ENCODE measurements at places on chromosomes 2 and 18.

DNA sequence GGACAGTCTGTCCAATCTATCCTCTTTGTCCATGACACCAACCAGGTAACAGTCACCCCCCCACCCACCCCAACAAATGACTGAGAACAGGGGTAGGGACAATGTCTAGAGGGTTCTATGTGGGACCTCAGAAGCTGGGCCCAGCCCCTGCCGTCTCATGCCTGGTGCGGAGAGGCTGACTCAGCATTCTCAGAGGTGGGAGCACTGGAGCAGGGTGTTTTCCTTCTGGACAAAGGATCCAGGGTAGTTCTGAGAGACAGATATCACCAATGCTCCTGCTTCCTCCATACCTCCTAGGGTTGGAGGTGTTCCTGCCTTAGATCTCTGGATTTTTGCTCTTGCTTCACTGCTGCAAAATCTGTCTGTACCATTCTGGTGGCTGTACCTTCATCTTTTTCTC is 33.9 kb upstream of the SP100 start:
- DNase-seq: no peak

DNA sequence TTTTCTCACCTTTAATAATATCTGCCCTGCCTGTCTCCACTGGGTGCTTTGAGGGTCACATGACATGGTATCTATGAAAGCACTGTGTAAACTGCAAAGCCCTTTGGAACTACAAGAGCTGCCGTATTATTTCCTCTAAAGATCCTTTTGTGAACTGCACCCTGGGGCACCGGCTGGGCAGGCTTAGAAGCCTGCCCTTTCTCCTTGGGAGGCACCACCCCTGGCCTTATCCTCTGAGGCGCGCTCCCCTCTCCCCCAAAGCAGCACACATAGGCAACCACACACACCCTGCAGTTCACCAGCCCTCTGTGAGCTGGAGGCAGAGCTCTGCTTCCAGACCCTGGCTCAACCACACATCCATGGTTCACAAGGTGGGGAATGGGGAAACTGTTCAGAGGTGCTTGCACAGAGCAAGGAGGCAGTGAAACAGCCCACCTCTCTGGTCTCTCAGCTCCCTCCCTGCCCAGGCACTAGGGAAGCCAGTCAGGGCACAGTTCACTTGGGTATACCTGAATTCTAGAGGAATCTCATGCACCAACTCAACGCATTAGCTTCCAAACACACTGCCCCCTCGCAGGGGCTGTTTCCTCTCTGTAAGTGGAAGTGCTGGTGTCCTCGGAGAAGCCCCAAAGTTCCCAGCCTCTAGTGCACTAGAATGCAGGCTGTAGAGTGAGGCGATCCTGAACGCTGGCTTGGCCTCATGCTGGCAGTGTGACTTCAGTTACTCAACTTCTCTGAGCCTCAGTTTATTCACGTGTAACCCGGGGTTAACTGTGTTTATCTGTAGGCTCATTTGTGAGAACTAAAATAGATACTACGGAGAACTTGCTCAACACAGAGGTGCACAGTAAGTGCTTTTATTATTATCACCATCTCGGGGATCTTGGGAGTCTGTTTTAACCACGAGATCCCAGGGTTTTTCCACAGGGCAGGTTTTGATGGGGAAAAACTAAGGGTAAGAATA is 11.0 kb downstream of the SIGLEC15 start:
- DNase-seq: no peak

DNA sequence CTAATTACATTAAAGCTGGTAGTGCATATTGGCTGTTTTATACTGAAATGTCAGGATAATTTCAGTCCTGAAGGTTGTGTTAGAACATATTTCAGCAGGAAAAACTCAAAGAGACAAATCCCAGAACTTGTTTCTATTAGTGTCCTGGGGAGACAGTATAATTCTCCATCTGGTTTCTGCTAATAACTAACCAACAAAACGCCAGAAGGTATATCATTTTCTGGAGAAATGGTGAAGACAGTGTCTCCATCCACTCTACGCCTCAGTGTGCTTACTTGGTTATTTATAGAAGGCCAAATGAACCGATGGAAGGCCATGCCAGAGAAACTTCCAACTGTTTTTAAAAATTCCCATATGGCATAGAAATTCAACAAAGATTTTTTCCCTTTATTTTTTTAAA is 41.6 kb downstream of the GCA start:
- no peak for DNase-seq

- peak; percentile 52 for DNase-seq
Observed at GRCh38 chr2:9950521-9951271, 797 bp upstream of the GRHL1 start.

- DNase-seq: no peak
Observed at GRCh38 chr18:77486985-77487384, 237.3 kb downstream of the GALR1 start.

DNA sequence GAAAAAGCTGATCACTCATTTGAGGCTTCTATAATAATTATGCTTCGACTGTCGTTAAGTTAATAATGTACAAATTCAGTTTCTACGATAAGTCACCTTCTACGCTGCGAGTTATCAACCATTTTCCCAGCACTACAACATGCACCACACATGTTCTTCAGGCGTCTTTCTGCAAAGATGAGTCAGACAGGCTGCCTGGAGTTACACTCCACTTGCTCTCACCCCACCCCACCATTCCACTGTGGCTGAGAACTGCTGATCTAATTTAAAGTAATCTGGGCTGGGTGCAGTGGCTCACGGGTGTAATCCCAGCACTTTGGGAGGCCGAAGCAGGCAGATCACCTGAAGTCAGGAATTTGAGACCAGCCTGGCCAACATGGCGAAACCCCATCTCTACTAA is 218.6 kb downstream of the DYM start:
- no peak for DNase-seq

DNA sequence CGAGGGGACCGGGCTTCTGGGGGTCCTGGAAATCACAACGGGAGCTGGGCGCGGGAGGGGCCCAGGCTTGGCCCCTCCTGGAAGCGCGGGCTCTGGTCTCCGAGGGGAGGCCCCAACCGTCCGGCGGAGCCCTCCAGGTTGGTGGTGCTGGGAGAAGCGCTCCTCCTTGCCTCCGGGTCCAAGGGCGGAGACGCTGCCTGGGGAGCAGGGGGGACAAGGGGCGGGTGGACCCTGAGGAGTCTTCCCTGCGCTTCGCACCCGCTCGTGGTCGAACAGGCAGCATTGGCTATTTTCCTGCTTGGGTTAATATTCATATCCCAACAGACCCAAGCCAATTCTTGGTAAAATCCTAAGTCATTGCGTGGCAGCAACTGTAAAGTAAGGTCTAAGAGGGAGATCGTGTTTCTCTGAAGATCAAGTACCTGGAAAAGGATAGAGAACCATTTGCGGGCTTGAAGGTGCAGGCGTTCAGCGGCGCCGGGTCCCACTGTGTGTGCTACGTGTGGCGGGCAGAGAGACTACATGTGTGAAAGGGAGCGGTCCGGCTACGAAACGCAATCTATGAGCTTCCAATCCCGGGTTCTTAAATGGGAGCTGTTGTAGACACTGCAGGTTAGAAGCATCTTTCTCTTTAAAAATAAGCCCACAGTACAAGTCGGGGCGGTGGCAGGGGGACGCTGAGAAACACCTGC is 805 bp downstream of the CIDEA start:
- no peak for DNase-seq
